GM12878 (cell line): ENCODE measurements at places on chromosomes 4 and X. TPM values are rescaled to one million over a fixed set of nuclear protein-coding genes. Genes with fewer than 3 reads are reported as not detected.

The DGAT2L6 gene
- total RNA-seq, result 0.16 TPM in 1 of 2 replicates, not detected in the other

The TMPRSS11D gene
- total RNA-seq, result not detected in 2 replicates

The PDZD4 gene
- 0.15 TPM in 1 of 2 replicates, not detected in the other for total RNA-seq

DNA sequence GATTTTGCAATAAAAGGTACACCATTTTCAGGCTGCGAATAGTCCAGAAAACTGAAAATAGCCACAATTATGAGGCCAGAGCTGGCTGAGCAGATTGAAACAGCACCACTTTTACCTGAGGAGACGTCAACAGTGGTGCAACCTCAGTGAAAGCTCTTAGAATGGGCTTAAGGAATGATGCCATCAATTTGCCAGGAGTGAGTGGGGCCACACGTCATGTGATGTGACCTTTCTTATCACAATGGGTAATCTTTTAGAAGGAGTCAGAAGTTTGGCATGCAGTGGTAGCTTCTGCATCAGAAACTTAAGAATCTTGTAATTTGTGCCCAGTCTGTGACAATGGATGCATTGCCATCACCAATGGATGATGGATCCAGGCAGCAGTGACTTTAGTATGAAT, 27.6 kb downstream of the ZNF81 start:
- no peak for DNase-seq
- H3K4me1 ChIP-seq, result no peaks in the 10 kb centered on the region
- no peaks in the 10 kb centered on the region for H3K27me3 ChIP-seq
- no peak overlapping the region for H3K27ac ChIP-seq

GRCh38 chr4:83484500-83485461, at the start of gene ABRAXAS1:
ABRAXAS1 (minus strand) TSS chr4:83485100; CDS start chr4:83485072, 28 bp downstream.
- peak within 1 kb of the TSS; percentile 75 for H3K4me3 ChIP-seq
- DNase-seq, result peak; percentile 45
- no peaks in the 10 kb centered on the region for H3K36me3 ChIP-seq

DNA sequence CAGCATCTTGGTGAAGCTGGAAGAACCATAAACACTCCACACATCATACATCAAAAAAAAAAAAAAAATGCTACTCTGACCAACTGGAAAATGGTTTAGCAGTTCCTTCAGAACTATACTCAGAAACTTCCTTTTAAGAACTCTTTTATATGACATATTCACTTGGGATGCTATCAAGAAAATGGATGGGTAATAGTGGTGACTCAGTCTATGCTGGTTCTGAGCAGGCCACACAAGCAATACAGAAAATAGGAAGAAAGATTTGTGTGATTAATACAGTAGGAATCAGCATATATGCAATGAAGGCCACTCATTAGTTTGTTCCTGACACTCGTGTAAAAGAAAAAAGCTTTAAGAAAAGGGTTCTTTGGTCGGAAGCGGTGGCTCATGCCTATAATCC, 123.5 kb upstream of the FAT4 start:
- H3K27ac ChIP-seq, result no peak overlapping the region
- no peaks in the 10 kb centered on the region for H3K36me3 ChIP-seq
- H3K27me3 ChIP-seq, result no peaks in the 10 kb centered on the region
- no peaks in the 10 kb centered on the region for H3K4me1 ChIP-seq
- DNase-seq, result no peak
- no peak overlapping the region for H3K4me3 ChIP-seq

- H3K27ac ChIP-seq, result no peak overlapping the region
- no peaks in the 10 kb centered on the region for H3K4me1 ChIP-seq
- peaks cover 1% of the 10 kb centered on the region; the same call in 1 of the 2 replicates for H3K36me3 ChIP-seq
- DNase-seq, result no peak
Measured at GRCh38 chr4:118784776-118785175, 51.1 kb downstream of the SEC24D start.

GRCh38 chr4:88035292-88035691, 27.9 kb downstream of the PKD2 start:
- H3K27ac ChIP-seq, result no peak overlapping the region
- no peaks in the 10 kb centered on the region for H3K36me3 ChIP-seq
- no peaks in the 10 kb centered on the region for H3K4me1 ChIP-seq
- H3K4me3 ChIP-seq, result no peak overlapping the region

GRCh38 chr4:59200992-59201391, 1999.1 kb upstream of the ADGRL3 start:
- no peaks in the 10 kb centered on the region for H3K27me3 ChIP-seq
- no peak for DNase-seq
- no peaks in the 10 kb centered on the region for H3K4me1 ChIP-seq
- H3K36me3 ChIP-seq, result no peaks in the 10 kb centered on the region
- H3K4me3 ChIP-seq, result no peak overlapping the region

DNA sequence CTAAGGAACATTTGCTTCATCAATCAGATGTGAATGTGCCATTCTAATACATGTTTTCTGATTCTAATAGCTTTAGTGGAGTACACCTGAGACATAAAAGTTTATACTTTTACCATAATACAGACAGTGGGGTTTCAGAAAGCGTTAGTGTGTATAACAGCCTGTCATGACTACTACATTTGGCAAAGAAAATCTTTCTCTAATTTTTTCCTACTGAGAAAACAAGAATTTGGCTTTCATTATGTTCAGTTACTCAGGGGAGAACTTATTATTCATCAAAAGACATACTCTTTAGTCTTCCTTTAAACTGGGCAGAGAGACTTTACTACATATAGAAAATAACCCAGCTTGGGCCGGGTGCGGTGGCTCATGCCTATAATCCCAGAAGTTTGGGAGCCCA, 104.9 kb downstream of the PCDH18 start:
- H3K4me1 ChIP-seq, result no peaks in the 10 kb centered on the region
- DNase-seq, result no peak
- no peak overlapping the region for H3K27ac ChIP-seq
- H3K27me3 ChIP-seq, result no peaks in the 10 kb centered on the region
- H3K36me3 ChIP-seq, result no peaks in the 10 kb centered on the region
